ENCODE measurements at places on chromosomes 13 and 19.

GRCh38 chr13:113545455-113545930 lies 39.1 kb upstream of the TFDP1 start:
- DNase-seq, result no peak

DNA sequence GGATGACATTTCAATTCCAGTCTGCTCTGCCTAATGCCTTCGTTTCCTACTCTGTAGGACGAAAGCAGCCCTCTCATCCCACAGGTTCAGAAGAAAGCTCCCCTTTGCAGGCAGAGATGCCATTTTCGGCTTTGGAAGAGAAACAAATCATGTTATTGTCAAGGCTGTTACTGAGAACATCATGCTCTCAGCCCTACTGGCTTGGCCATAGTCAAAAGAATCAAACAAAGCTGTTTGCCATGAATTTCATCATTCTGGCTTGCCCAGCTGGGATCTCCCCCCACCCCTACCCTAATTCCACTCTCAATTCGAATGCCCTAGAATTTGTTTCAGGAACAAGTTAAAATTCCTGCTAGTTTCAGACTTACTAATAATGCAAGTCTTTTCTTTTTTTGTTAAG lies 162.3 kb upstream of the SERP2 start:
- no peak for DNase-seq

- no peak for DNase-seq
Measured at GRCh38 chr13:37475966-37476365, 122.6 kb downstream of the POSTN start.

DNA sequence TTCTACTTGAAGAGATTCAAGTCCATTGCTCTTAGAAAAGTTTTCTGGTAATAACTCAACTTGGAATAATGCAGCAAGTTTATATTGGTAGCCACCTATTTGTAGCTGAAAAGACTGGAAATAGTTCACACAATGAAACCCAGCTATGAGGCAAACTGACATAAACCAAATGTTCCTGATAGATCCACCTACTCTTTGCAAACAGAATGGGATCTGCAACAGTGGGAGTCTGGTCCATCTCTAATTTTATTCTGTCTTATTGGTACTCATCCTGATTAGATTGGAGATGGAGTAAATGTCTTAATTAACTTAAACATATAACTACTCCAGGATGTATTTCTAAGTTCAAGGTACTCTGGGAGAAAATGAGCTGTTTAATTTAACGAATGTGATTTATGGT lies 438.0 kb downstream of the OLFM4 start:
- DNase-seq, result no peak

GRCh38 chr13:29594303-29594709 lies 1.2 kb downstream of the SLC7A1 start:
- peak; percentile 69 for DNase-seq

DNA sequence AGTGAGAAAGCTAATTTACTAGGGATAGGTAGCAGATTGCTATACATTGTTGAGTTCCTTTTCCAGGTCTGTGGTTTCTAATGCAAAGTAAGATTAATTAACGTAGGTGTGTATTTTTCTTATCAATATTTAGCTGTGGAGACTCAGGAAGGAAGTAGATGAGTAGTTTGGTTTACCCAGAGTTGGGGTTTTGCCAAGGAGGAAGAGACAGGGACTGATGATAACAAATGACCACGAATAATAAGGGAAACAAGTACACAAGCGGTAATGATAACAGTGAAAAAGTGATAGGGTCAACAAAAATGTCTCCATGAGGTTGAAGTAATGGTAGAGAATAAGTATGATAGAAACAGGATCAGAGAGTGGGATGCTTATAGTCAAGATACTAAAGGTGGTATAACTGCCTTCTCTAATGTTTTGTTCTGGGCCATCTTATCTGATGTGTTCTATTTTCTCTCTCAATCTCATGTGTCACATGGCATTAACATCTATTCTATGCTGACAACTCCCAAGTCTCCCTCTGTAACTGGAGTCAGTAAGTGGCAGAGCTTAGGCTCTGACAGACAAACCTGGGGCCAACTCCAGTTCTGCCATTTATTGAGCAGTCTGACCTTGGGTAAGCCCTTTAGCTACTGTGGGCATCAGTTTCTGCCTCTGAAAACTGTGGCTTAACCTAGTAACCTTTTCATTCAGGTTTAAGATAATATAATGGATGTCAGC lies 8.8 kb downstream of the OBI1 start:
- DNase-seq, result no peak

DNA sequence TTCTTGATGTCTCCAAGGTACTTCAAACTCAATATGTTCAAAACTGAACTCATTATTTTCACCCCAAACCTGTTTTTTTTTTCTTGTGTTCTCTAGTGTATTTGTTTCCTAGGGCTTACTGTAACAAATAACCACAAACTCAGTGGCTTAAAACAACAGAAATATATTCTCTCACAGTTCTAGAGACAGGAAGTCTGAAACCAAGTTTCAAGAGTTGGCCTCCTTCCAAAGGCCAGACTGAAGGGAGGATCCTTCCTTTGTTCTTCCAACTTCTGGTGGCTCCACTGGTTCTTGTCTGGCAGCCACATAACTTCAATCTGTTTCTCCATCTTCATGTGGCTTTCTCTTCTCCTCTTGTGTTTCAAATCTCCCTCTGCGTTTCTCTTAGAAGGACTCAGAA lies 62.0 kb upstream of the PDCD5 start:
- no peak for DNase-seq

DNA sequence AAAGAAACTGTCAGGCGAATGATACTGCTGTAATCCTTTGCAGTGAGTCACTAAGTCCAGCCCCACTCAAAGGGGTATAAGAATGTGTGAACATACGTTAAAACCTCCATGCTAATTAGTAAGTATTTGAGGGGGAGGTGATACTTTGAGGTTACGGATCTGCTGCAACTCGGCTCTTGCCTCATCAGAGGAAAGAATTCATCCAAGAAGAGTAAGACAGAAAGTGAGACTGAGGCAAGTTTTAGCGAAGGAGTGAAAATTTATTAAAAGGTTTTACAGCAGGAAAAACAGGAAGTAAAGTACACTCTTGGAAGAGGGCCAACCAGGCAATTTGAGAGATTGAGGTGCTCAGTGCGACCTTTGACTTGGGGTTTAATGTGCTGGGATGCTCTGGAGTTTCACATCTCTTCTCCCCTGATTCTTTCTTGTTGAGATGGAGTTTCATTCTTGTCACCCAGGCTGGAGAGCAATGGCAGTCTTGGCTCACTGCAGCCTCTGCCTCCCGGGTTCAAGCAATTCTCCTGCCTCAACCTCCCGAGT lies 9.8 kb downstream of the CLEC4M start:
- DNase-seq, result peak; percentile 82

DNA sequence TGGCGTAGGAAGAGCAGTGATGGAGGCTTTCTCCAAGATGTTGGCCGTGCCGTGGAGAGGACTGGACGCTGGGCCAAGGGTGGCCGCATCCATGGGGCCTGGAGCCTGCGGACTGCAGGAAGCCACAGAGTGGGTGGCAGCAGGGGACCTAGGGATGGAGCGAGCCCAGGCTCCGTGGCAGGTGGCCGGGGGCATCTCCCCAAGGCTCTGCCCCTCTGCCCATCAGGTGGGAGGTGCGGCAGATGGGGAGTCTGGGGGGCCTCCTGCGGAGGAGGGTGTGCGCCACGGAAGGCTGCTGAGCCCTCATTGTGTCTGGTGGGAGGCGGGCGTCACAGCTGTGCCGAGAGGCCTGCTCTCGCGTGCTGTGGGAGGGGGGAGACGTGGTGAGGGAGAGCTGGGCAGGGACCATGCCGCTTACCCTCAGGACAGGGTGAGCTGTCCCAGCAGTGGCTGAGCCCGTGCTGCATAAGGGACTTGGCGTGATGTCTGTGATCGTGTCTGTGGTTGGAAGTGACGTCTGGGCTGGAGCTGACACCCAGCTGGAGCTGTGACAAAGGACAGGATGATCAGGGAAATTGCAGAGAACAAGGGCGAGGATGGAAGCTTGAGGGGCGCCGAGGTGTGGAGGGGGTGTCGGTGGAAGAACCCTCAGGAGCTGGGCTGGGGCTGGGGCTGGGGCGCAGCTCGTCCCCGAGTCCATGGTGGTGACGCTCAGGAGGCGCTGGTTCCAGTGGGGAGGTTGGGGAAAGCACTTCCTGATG lies 13.4 kb downstream of the MCF2L start:
- no peak for DNase-seq

- DNase-seq, result no peak
Measured at GRCh38 chr19:1680976-1681375, 28.6 kb upstream of the TCF3 start.

GRCh38 chr13:81377921-81378320 lies 1037.0 kb upstream of the SPRY2 start:
- DNase-seq, result no peak

DNA sequence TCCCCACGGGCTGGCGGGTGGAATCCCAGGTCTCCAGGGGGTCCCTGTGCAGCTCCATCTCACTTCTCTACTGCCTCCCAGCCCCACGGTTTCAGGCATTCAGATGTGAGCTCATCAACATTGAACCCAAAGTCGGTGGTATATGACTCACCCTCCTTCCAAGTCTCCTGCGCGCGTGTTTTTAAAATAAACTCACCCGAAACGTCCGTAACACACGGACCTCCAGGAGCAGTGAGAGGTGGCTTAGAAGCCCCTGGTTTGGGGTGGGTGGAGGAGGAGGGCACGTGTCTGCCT lies 14.0 kb upstream of the CRTC1 start:
- no peak for DNase-seq

DNA sequence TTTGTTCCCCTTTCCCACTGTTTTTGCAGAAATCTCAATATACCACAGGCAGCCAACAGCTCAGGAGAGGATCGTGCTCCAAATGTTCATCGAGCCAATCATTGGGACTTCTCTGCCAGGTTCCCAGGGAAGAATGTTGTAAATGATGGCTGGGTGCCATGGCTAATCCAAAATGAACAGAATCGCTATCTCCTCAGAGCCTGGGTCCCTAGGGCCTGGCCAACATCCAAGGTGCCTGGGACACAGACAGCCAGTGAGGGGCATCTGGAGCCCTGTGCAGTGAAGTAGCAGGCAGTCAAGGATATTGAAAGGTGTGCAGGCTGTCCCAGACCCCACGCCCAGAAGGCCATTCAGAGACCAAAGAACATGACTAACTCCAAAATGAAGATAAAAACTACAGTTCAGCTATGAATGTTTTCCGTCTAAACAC lies 37.8 kb downstream of the BRD4 start:
- no peak for DNase-seq

DNA sequence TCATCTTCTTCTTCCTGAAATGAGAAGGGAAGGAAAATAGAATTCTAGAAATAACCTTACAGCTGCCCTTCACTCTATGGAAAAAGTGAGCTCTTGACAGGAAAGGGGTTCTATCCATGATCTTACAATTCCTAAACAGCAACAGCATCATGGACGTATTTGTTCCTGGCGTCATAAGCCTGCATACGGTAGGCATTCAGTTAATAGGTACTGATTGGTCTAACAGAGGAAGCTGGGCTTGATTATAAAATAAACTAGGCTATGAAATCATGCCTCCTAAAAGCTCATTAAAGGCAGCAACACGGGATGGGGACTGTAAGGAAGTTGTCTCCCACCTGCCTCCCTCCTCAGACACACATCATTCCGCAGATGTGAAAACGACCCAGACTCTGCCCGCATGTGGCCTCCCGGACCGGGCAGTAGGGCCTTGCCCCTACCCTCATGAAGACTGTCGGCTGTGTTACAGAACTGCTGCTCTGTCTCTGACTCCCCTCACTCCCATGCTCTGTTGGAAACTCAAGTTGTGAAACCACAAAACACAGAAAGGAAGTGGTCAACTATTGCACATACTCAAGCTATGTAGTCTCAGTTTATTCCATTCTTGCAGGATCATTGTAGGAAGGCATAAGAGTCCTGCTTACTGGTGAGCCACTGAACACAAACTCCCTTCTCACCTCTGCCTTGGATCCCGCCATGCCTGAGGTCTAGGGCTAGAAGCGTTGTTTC lies 129.8 kb downstream of the DLEU7 start:
- DNase-seq, result peak; percentile 51

DNA sequence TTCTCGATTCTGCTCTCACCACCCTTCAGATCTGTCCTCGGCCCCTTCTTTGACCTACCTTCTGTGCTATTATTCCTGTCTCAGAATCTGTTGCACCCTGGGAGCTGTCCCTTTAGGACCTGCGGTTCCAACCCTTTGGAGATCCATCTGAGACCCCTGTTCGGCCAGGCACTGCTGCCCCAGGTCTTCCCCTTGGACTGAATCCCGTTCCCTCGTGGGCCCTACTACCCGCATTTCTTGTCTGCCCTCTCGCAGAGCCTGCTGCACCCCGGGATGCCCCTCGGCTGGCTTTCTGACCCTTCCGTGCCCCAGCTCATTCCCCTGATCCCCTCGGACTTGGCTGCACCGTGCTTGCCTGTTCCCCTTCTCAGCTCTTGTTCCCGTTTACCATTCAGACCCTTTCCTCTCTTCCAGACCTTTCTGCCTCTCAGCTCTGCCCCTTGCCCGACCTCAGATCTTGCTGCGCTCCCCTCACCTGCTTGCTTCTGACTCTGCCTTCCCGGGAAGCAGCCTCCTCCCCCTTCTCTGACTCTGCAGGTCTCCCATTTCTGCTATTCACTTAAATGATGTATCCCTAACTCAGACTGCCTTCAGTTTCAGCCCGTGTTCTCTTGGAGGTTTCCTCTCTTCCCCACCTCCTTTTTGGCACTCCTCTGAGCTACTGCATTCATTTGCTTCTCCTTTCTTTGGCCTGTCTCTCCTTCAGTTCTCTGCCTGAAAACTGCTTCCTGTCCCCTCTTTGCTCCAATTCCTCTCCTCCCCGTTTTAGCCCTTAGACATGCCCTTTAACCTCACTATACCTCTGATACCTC lies 1.1 kb downstream of the ARHGAP35 start:
- peak; percentile 19 for DNase-seq

DNA sequence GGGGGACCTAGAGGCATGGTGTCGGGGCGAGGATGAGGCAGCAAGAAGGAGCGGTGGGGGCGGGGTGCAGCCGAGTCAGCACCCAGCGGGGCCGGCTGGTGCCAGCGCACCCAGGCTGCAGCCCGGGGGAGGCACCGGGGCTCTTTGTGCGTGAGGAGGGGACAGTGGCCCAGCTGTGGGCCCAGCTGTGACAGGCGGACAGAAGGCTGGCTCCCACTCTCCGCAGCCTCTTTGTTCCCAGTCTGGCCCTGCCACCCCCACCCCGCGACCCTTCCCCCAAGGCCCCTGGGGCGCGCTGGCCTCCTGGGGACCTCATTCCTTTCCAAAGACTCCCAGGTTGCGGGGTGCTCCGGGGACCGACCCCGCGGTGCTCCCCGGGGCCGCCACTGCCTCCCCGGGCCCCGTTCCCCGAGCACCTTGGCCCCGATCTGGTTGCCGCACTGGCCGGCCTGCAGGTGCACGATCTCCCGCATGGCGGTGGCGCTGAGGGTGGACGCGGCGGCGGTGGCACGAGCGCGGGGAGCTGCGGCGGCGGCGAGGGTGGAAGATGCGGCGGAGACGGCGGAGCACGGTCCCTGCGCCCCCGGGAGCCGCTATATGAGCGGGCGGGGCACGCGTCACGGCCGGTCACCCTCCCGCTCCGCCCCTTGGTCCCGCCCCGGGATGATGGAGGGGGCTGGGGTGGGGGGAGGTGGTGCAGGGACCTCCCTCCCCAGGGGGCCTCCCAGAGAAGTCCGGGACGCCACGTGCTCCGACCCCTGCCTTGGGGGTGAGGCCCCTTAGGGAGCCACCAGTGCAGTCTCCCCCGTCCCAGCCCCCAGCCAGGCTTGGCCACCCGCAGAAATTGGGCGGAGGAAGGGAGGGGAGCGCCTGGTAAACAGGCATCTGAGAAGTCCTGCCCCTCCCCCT lies at the start of gene TUBB4A:
TSS of gene TUBB4A (minus strand) at position 570 of the 909 bp plus-strand sequence. CDS start at position 473, 97 bp downstream.
- no peak for DNase-seq

GRCh38 chr19:16561382-16561781 lies 10.8 kb downstream of the SLC35E1 start:
- DNase-seq, result no peak
